GM23338 (cell line): ENCODE measurements at places on chromosomes 16 and 17. TPM values are rescaled to one million over a fixed set of nuclear protein-coding genes. Genes with fewer than 3 reads are reported as not detected.

Gene ABCC3
- 0.27 TPM in 1 of 2 replicates, not detected in the other for total RNA-seq

Gene CACNG5
- 2.7 and 3.3 TPM in 2 replicates for total RNA-seq

GRCh38 chr17:72816406-72816805, 276.1 kb downstream of the SLC39A11 start:
- no peak for DNase-seq

DNA sequence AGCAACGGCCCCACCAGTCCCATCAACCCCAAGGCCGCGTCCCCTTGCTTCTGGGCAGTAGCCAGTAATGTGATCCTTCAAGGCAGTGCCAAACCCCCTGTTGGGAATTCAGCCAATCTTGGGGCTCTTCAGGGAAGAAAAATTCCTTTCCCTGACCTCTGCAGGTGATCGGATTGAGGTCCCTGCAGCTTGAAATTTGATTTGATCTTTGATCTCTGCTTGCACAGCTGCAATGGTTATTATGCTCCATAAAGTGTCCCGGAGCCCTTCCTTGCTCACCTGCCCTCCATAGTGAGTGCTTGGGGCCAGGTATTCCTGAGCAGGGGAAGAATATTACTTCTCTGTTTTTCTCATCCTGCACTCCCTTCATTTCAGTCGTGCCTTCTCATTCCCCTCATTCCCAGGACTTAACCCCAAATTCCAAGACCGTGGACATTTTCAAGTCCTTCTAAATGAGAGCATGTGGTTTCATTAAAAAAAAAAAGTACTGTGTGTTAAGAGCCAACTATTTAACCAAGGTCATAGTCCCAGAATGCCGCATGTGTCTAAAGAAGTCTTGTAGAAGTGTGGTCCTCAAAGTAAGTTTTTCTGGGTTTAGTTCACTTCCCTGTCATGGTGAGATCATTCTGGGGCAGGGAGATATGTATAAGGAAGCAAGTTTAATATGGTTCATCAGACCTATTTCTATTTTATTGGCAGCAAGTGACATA, 56.3 kb downstream of the SOX9 start:
- DNase-seq, result peak; percentile 35

GRCh38 chr17:4877089-4877488, 22.2 kb upstream of the C17orf107 start:
- no peak for DNase-seq

Gene PYDC1
- total RNA-seq, result not detected in 2 replicates

DNA sequence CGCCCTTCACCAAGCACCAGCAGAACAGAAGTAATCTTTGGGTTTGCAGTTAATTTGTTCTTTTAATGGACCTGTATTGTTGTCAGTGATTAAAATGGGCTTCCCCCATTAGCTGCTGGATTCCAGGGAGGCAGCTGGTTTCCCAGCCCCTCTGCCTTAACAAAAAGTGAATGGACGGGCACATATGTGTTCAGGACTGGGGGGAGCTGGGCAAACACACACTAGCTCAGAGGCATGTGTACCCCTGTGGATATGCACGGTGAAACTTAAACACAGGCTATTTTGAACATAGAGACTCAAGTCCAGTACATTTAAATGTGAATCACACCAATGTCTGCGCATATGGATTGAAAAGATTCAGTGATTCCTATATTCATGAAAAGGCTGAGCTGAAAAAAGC, 25.5 kb upstream of the TMEM132E start:
- DNase-seq, result no peak

GRCh38 chr17:77233635-77234334, 93.0 kb downstream of the SEC14L1 start:
- DNase-seq, result no peak

Gene DOC2B
- 2.4 and 3.8 TPM in 2 replicates for total RNA-seq

DNA sequence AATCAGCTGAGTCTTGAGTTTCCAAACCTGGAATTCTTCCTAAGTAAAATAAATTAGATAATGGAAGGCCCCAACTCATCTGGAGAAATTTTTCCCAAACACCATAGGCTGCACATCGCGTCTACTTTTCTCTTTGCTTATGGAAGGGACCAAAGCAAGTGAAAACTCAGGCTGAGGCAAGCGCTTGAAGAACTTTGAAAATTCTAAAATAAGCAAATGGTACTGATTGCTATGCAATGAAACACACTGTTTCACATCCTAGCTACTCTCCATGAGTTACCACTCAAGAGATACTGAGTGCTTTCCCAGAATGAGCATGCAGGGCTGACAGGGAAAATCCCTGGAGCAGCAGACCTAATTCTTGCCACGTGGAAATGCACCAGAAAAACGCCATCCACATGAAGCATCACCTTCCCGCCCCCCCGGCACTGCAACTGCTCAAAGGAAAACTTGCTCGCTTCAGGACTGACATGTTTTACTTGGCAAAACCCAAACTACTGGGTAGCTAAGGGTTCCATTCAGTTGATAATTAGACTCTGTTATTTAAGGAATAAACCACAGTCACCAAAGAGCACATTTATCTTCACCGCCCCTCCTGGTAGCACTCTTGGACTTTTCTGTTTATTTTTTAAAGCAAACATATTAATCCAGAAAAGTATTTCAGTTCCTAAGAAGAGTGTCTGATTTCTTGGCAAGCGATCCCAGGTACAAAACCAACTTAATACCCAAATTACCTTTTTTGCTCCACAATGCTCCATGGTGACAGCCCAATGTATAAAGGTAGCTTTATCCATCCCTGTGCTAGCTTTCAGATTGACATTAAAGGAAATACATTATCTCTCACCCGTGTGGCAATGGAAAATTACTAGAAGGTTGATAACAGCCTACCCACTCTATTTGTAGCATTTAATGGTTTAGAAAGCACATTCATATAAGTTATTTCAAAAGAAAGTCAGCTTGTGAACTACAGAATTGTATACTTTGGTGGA, 62.5 kb downstream of the WDR59 start:
- no peak for DNase-seq

Gene GSPT1
- 144 and 146 TPM in 2 replicates for total RNA-seq

Gene OR2C1
- total RNA-seq, result not detected in 2 replicates

Gene NFAT5
- 27.0 and 31.9 TPM in 2 replicates for total RNA-seq

DNA sequence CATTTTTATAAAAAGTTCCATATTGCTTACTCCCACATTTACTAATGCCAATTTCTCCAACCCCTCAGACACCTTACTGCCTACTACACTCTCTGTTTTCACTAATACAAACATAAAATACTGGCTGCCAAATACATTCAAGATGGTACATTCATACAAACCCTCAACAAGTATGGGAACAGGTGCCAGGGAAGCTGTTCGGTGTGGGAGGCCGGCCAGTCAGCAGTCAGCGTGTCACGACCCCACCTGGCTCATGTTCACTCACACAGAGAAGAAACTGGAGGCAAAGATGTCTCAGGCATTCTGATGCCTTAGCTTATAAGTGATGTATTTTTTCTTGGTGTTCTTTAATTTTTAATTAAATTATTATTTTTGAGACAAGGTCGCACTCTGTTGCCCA, 42.4 kb upstream of the TRAP1 start:
- no peak for DNase-seq

- DNase-seq, result no peak
These were observed 4.6 kb upstream of the CD7 start for GRCh38 chr17:82321947-82322466.

Gene FA2H
- 5.7 and 6.3 TPM in 2 replicates for total RNA-seq

DNA sequence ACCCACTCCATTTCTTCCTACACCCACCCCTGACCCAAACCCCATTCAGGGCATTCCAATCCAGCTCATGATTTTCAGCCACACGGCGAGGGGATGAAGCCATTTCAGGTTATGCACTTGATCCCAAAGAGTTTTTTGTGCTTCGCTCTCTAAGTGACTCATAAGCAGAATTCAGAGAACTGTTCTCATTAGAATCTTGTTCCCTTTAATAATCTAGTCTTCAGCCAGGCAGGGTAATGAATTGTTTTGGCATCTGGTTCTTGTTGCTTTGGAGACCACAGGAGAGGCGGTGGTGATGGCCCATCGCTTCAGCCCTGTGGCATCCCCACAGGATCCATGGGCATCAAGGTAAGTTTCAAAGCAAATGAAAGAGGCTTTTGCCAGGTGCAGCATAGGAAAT, 4.8 kb upstream of the KRT31 start:
- DNase-seq, result no peak

DNA sequence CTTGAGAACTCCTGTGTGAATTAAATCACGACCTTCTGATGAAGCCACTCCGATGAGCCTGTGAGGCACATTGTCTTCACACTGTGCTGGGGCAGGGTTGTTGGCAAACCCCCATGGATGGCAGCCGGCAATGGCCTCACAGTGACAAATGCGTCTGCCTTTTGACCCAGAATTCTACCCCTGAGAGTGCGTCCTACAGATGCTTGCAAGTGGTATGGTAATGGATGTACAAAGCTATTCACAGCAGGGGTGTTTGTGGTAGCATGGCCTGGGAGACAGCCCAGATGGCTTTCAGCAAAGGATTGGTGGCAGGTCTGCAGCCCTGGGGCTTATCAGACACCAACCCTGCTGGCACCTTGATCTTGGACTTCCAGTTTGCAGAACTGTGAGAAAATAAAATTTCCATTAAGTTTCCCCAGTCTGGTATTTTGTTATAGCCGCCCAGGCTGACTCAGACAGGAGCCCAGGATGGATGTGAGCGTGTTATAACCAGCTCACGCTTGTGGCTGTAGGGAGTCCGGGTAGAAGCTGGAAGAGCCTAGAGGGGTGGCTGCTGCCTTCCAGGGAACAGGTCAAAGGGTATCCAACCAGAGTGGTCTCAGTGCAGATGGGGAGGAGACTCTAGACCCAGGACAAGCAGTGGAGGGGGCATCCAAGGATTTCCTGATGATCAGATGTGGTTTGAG, 10.1 kb downstream of the AFMID start:
- no peak for DNase-seq

DNA sequence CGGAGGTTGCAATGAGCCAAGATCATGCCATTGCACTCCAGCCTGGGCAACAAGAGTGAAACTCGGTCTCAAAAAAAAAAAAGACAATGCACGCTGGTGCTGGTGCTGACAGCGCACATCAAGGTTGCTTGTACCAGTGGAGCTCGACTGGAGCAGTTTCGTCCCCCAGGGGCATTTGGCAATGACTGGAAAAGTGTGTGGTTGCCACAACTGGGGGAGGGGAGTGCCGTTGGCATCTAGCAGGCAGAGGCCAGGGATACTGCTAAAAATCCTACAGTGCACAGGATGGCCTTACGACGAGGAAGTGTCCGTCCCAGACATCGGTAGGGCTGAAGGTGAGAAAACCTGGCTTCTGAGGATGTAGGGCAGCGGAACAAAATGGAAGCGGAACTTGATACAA, 2.4 kb downstream of the MEAK7 start:
- DNase-seq, result no peak

DNA sequence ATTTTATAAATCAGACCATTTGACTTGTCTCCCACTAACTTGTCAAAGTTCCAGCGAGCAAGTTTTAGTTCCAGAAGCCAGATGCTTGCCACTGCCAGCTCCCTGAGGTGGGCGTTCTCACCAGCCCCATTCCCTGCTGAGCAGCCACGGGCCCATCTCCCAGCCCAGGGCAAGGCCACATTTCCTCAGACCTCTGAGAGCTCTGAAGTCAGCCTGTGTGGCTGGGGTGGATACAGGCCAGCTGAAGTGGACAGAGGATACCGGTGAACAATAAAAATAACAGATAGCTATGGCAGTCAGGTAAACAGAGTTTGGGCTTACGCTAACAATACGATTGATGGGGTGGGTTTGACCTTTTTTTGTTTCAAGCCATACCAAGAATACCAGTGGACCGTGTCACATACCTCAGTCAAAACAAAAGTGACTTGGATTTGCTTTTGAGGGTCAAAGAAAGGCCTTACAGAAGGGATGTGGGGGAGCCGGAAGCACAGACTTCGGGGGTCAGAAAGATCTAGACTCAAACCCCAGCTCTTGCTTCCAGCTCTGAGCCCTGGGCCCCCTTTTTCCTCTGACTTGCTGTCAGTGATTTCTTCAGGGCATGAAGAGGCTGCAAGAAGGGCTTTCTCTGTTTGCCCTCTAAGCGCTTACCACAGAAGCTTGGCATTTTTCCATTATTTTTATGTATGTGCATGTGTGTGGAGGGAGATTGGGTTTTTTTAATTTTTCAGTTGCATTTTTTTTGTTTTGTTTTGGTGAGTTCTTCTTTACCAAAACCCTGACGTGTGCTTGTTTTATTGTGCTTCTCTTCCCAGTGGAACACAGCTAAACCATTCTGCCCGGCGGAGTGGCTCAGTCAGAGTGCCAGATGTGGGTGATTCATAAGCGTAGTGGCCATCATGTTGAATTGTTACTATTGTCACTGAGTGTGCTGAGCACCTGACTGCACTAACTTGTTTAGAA, 109.9 kb downstream of the GNAO1 start:
- no peak for DNase-seq

- peak; percentile 72 for DNase-seq
These were observed 543 bp downstream of the ARHGAP23 start for GRCh38 chr17:38428643-38429371.

DNA sequence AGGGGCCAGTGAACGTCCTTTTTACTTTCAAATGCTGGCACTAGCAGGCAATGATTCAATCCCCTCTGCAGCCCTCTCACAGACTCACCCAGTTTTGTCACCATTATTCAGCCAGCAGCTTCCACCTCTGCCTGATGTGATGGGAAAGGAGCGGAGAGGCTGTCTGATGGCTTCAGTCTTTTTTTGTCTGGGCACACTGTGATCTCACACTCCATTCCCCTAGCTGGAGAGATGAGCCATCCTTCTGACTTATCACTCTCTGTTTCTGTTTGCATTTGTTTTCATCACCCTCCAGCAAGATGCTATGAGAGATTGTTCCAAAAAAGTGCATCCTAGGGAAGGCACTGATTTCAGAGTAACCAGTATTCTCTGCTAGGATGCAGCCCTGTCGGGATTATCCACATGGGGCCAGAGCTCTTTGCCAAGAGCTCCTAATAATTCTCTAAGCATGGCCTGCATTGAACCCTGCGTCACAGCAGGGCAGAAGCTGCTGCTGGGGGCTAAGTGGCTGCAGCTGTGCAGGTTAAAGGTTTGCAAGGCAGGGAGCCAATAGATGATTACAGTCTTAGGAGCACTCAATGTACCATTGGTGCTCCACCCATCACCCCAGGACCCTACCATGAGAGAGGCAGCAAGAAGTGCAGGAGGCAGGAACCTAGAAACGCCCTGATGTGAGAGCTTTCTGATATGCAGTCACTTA, 236.1 kb upstream of the C16orf82 start:
- no peak for DNase-seq

Gene TEX19
- total RNA-seq, result 0.66 and 1.1 TPM in 2 replicates

DNA sequence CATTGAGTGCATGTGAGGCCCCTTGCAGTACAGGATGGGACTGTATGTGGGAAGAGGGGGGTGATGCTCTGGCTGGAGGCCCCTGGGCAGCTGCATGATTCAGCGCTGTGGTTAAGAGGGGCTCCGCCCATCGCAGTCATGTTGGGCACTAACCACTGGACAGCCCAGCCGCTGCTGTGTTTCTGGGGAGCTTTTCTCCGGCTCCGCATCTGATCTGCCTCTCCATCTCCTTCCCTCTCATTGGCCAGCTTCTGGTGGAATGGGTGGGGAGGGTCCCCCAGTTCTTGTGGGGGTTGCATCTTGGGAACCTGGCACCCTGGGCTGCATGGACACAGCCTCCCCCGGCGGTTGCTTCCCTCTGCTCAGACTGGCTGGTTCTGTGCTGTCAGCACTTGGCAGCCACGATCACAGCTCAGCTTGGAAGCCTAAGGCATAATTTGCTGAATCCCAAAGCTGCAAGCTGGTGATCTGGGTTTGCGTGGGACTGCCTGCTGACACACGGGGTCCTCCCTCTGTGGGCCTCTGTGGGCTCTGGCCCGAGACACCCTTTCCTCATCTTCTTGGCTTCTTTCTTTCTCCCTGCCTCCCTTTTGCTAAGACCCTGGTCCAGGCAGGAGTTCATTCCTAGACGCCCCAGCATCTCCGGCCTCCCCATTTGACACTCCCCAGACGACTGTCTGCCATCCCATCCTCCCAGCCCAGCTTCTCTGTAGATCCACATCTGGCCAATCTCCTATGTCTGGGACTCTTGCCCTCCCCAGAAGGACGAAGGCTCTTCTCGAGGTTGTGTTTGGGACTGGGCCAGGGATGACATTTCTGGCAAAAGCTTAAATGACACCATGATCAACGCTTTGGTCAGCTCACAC, 168.3 kb downstream of the SEC14L1 start:
- DNase-seq, result no peak
